Stimulated activated CD8-positive, alpha-beta memory T cell treated with anti-CD3 and anti-CD28 coated beads, Interleukin-7, amount 100 ng/mL, for 4 hours (primary cell): ENCODE measurements at places on chromosomes 3 and 15.

GRCh38 chr3:161337311-161337710 is 34.0 kb downstream of the SPTSSB start:
- DNase-seq: no peak

DNA sequence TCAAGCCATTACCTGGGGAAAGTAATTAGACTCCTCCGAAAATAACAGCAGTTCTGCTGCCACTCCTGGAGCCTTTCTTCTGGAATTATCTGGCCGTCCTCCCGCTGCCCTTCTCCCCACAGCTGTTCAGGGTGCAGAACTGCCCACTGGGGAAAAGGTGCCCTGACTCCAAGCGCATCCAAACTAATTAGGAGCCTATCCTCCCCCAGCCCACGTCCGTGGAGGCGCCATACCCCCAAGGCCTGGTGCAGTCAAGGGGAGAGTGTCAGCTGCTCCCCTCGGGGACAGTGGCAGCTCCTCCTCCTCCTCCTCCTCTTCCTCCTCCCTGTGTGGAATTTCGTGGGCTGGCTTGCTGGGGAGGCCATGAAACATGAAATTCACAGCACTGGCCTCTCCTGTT is 177.2 kb downstream of the XXYLT1 start:
- DNase-seq: no peak

GRCh38 chr3:127113571-127113891 is 79.4 kb upstream of the PRR23E start:
- no peak for DNase-seq

DNA sequence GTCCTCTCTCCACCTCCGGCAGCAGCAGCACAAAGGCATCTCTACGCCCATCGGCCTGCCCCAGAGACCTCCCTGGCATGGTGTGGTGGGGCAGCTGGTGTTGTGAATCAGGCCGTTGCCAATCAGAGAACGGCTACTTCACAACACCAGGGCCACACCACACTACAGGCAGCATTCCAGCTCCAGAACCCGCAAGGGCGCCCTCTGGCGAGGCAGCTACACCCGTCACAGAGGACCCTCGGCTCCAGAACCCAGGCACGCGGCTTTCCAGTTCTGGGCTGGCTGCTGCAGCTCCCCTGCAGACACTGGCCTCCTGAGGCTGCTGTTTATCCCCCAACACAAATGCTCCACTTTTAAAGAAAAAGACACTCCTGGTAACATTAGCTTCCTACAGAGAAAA is 127.5 kb upstream of the TOPAZ1 start:
- no peak for DNase-seq

- no peak for DNase-seq
These were observed 115.8 kb upstream of the TOPAZ1 start for GRCh38 chr3:44125882-44126281.

- DNase-seq: no peak
These were observed 109.3 kb upstream of the MME start for GRCh38 chr3:154970797-154971196.

GRCh38 chr3:169865176-169865767 is 4.5 kb downstream of the LRRC31 start:
- peak; percentile 3 for DNase-seq

DNA sequence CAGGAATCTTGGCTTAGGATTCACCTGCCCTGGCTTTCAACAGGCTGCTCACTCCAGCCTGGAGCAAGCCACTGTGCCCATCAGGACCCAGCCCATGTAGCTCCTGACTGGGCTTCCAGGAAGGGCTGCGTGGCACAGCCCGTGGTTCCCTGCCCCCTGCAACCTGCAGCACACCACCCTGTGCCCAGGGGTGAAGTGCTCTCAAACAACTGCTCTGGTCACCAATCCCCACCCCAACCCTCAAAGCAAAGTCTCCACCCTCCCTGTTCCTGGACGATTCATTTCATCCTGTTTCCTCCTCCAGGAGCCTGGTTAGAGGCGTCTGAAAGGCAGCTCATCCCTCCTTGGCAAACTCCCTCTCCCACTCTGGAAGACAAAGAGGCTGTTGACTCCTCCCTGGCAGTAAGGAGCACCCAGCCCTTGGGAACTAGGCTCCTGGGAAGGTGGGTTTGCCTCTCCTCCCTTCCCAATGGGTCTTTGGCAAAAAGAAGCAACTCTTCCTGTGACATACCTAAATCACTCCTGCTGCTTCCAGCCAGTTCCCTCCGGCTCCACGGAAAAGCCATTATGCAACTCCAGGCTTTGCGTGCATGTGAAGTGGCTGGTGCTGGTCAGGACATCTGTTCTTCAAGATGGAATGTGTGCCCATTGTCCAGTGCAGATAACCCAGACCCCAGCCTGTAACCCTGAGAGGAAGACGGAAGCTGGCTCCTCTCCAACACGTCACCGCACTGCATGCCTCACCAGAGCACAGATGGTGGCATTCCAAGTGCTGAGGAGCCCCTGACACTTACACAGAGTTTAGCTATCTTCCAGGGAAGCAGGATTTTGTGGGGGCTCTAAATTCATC is 29.1 kb upstream of the VIPR1 start:
- no peak for DNase-seq

- no peak for DNase-seq
These were observed 217.6 kb downstream of the ARRDC4 start for GRCh38 chr15:98177966-98178592.

DNA sequence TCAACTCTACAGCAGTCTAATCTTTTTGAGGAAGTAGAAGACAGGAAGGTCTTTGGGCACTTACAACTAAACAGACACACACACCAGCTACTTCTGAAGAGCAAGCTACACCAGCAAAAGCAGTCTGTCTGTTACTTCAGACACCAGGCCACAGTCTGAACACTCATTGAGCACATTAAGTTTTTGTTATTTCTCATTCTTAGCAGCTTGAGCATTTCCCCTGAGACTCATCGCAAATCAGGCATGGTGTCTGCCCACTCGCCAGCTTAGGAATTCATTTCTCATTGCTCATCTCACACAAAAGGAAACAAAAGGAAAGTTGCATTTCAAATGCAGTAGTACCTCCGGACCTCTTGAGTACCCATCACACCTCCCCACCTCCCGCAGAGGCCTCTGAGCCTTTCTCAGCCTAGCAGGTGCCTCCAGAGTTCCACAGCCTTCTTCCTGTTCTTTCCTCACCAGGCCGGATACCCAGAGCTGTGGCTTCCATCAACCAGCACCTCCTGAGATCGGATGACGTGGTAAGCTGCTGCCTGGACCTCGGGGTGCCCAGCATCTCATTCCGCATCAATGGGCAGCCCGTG is 302.0 kb downstream of the RYR3 start:
- no peak for DNase-seq

- no peak for DNase-seq
These were observed 10.6 kb upstream of the CCDC80 start for GRCh38 chr3:112651516-112651915.

DNA sequence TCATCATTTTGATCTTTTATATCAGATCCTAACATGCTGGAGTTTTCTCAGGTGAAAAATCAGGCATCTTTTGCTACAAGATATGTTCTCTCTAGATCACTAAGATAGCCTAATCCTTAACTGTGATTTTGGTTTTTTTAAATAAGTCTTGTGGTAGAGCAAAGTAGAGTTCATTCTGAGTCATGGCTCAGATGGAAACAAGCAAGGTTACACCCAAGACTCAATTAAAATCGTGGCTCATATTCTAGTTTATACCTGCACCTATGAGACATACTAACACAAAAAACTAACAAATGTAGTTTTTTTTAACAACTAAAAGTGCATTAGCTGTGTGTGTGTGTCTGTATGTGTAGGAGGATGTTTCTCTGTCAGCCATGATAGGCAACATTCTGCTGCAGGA is 428.2 kb downstream of the NLGN1 start:
- DNase-seq: no peak

GRCh38 chr3:112109322-112109721 is 23.1 kb downstream of the C3orf52 start:
- no peak for DNase-seq

- no peak for DNase-seq
These were observed 3.6 kb upstream of the STARD5 start for GRCh38 chr15:81327516-81327915.

- no peak for DNase-seq
These were observed 19.6 kb downstream of the PLXNA1 start for GRCh38 chr3:127002195-127003174.

GRCh38 chr3:112653209-112653871 is 12.4 kb upstream of the CCDC80 start:
- DNase-seq: no peak

DNA sequence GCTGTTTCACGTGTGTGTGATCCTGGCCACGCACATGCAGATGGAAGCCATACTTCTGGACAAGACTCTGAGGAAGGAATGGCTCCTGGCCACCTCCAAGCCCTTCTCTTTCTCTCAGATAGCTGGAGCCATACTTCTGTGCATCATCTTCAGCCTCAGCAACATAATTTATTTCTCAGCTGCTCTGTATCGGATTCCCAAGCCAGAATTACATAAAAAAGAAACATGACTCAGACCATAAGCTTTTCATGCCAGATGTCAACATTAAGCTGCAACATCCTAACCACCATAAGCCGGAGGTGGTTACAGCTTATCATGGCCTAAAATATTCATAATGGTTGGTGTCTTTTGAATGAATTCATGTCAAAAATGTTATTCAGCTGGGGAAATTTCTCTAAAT is 10.6 kb upstream of the KIF23 start:
- no peak for DNase-seq

- no peak for DNase-seq
These were observed 375.6 kb downstream of the CTNNB1 start for GRCh38 chr3:41574900-41575299.

GRCh38 chr3:4529876-4530588 is 36.9 kb downstream of the ITPR1 start:
- no peak for DNase-seq

- no peak for DNase-seq
These were observed 50.4 kb downstream of the ADAM10 start for GRCh38 chr15:58698887-58699641.

DNA sequence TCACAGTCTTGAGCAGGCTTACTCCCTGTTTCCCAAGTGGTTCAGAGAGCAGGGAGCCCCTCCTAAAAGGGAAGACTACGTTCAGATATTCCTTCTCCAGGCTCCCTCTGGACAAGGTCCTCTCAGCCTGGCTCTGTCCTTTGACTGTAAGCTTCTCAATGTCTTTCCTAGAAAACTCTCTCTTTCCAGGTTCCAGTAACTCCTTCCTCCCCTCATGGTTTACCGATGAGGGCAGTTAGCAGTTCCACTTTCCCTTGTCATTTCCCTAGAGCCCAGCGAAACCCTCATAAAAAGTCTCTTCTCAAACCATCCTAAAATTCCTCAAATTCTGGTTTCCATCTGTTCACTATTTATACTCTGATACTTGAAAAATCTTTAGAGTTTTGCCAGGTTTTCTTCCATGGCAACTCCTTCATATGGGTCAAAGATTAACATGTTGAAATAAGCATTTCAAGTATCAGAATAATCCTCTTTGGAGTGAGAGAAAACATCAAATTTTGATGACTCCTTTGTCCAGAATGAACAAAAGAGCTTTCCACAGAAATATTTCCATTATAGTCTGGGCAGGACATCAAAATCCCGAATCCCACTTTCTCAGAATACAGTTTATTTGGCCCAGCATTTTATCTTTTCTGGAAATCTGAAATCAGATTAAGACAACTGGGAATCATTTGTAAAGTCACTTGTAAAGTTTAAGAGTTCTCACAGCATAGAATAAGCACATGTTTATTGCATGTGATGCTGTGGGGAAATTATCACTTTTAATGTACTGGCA is 599.4 kb downstream of the UNC13C start:
- DNase-seq: no peak

GRCh38 chr3:194380326-194380725 is 10.8 kb upstream of the LRRC15 start:
- no peak for DNase-seq

- DNase-seq: no peak
These were observed 369.7 kb upstream of the PROK2 start for GRCh38 chr3:72154391-72155335.

- DNase-seq: no peak
These were observed 211.1 kb downstream of the P3H2 start for GRCh38 chr3:189909573-189909972.

DNA sequence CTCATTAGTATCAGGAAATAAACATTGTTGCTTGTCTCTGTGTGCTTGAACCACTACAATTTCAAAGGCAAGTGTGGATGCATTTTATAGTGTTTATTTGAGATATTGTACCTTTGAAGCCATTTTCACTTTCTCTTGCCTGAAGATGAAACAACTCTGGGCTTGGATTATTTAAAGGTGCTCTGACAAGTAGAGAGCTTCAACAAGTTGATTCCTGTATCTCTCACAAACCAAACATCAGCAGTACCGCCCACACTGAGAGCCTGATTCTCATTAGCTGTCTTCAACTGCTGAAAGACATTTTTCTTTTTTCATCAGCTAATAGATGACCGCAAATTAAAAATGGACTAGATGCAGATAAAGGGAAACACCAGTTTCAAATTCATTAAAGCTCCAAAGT is 806 bp upstream of the CERS3 start:
- no peak for DNase-seq

GRCh38 chr3:108130701-108131474 is 40.1 kb upstream of the CD47 start:
- no peak for DNase-seq

DNA sequence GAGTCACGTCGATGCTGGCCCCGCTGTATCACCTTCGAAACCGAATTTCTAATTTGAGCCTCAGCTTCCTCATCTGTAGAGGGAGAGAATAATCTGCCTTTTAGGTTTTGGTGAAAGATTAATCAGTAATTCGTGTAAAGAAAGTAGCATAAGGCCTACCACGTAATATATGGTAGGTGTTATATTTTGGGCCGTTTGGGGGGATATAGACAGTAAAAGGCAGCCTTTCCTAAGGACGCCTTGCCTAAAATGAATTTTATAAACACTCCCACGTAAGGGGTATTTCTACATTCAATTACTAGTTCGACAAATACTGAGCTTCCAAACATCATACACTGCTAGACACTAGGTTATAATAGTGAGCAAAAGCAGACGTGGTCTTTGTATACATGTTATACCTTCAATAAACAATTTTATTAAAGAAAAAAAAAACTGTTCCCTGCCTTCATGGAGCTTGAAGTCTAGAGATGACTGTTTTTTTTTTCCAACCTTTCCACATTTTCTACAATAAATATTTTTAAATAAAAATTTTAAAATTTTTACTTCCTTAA is 737 bp downstream of the JAGN1 start:
- DNase-seq: no peak

- no peak for DNase-seq
These were observed 37.7 kb upstream of the CCR2 start for GRCh38 chr3:46316206-46316605.

GRCh38 chr15:60373745-60374144 is 24.0 kb downstream of the ANXA2 start:
- DNase-seq: no peak

DNA sequence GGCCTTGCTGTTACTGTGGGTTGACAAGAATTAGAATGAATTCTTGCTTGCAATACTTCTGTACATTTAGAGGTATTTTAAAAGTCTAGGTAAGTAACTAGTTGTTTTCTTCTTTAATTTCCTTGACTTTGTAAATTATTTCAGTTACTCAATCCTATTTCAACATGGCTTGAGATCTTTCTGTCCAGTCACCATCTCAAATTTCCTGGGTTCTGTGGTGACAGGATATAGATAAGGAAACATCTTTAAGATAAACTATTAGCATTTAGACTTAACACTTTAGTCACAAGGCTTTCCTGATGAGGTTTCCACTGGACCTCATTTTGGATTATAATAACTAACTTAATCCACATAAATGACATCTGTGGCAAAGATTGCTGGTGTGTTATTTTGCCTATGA is 195.9 kb upstream of the DPH6 start:
- DNase-seq: no peak
